Foreskin fibroblast (primary cell): ENCODE measurements at places on chromosomes 6 and 20.
A peak's percentile ranks its signal among the peaks of the same experiment; 100 is the strongest.

GRCh38 chr6:3301506-3301905, 42.8 kb downstream of the PSMG4 start:
- no peak for DNase-seq

DNA sequence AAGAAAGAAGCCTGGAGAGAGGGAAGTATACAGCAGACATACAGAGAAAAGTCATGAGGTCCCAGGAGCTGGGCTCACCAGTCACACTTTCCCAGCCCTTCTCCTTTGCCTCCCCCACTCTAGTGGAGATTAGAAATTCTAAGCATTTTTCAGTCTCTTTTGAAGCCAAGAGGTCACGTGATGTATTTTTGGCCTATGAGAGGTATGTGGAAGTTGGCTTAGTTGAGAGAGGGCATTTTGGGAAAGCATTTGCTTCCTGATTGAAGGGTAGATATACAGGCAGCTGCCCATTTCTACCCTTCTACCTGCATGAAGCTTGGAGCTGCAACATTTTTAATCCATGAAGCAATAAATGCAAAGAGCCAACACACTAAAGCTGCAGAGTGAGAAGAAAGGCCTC, 106.0 kb upstream of the TNFAIP3 start:
- DNase-seq, result no peak

DNA sequence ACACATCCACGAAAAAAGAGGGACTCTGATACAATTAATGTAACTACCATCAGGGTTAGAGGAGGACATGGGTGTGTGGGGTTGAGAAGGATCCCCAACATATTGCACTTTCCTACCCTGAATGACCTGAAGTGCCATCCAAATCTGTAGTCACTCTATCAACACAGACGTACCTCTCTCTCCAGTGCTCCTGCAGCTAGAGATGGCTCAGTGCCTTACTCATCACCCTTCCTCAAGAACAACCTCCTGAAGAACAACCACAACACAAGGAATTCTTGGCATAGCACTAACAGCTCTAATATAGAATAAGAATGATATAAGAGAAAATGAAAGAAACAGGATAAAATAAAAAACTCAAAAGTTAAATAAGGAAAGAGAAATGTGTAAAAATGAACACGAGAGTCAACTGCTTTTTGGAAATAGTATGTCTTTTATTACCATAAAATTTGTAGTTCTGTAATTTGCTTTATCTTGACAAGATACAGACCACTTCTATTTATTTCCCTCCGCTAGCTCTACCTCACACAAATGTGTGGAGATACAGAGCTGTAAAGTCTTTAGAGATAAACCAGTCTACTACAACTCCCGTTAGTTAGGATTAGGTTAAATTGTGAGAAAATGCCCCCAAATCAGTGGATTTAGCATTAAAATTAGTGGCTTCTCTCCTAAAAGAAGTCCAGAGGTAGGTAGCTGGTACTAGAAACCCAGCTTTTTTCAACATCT, 63.9 kb downstream of the REV3L start:
- DNase-seq, result peak; percentile 67

DNA sequence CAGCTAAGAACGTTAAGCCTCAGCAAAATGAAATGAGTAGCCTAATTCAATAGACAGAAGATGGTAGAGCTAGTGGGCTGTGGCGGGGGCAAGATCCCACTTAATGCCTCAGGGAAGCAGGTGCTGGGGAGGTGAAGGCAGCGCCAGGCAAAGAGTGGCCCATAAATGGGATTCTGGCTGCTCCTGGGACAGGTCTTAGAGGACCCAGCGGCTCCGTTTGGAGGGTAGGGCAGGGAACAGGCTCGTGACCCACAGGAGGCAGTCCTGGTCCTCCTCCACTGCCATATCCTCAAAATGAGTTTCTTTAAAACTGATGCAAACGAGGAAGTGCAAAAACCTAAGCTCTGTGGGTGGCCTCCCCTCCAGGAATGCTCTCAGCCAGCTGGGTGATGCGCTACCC, 32.7 kb downstream of the SAYSD1 start:
- DNase-seq, result no peak

- no peak for DNase-seq
Observed at GRCh38 chr6:64104051-64104450, 468.4 kb downstream of the PHF3 start.

GRCh38 chr6:44375071-44375470, 12.4 kb upstream of the CDC5L start:
- DNase-seq, result no peak
